GM12878 (cell line): ENCODE measurements at places on chromosomes 2 and 18. TPM values are rescaled to one million over a fixed set of nuclear protein-coding genes. Genes with fewer than 3 reads are reported as not detected.

The FBXO36 gene
- total RNA-seq = 0.82 and 1.0 TPM in 2 replicates

The ALLC gene
- total RNA-seq = not detected in 2 replicates

DNA sequence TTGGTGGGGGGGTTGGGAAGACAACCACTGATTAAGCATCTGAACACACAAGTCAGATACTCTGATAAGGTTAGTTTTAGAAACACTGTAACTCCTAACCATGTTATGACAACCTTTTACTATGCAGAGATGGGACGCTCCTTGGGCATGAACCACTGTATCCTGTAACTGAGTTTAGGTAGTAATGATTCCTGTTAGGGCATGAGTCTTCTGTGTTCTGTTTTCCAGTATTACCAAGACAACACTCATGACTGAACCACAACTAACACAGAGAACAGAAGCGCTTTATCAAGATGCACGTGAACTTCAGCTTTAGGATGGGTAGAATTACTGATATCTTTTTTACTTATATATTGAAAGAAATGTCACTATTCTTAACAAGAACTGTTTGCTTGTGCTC lies 14.1 kb upstream of the CREB1 start:
- no peak for DNase-seq

- DNase-seq = no peak
Measured at GRCh38 chr2:8976442-8977259, 26.8 kb downstream of the MBOAT2 start.
